Lower lobe of right lung (tissue), 2 donors: ENCODE measurements at places on chromosomes 6 and 20.

DNA sequence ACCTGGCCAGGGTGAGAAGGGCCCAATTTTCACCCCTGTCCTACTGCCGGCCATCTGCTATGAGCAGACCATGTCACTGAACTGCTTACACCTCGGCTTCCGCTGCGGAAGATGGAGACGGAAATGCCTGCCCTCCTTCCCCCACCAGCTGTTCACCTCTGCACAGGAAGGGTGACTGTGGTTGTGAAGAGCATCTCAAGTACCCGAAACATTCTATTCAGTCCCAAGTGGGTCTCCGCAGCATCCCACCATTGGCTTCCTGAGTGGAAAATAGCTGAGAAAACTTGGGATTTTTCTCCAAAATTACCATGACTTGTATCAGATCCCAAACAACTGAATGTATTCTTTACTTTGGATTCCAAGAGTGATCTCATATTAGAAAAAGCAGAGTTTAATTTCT lies 16.1 kb downstream of the DOK5 start:
- no peaks in the 10 kb centered on the region for H3K4me1 ChIP-seq
- no peaks in the 10 kb centered on the region for H3K36me3 ChIP-seq
- H3K4me3 ChIP-seq = no peak overlapping the region
- H3K27me3 ChIP-seq = no peaks in the 10 kb centered on the region

- peaks cover 18% of the 10 kb centered on the region for H3K4me1 ChIP-seq
- no peaks in the 10 kb centered on the region for H3K27me3 ChIP-seq
- no peak overlapping the region for H3K4me3 ChIP-seq
- peak; percentile 75 for DNase-seq
- H3K27ac ChIP-seq = peak overlapping the region; percentile 46
- no peaks in the 10 kb centered on the region for H3K36me3 ChIP-seq
These were observed 39.8 kb downstream of the SRSF3 start for GRCh38 chr6:36633915-36634314.

- H3K36me3 ChIP-seq = no peaks in the 10 kb centered on the region
- peaks cover 12% of the 10 kb centered on the region for H3K27me3 ChIP-seq
- DNase-seq = no peak
- no peaks in the 10 kb centered on the region for H3K4me1 ChIP-seq
- H3K27ac ChIP-seq = no peak overlapping the region
These were observed 68.0 kb downstream of the BMP7 start for GRCh38 chr20:57198132-57199072.

DNA sequence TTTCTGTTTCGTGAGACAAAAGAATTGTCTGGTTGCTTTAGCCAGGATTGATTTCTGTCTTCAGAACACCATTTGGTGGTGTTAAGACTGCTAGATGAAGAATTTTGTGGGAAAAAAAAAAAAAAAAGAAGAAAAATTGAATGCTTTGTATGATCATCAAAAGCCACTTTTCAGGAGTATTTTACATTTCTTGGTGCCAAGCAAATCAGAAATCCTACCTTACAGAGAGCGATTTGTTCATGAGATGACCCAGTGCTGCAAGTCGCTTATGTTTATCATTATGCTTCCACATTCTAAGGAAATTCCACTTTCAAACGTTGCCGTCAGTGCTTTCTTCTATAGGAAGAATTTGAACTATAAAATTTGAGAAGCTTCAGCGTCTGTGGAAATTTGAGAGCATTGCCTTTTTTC lies 228.7 kb downstream of the BCKDHB start:
- DNase-seq = no peak
- no peaks in the 10 kb centered on the region for H3K4me1 ChIP-seq
- no peak overlapping the region for H3K4me3 ChIP-seq
- H3K36me3 ChIP-seq = no peaks in the 10 kb centered on the region
- no peak overlapping the region for H3K27ac ChIP-seq

DNA sequence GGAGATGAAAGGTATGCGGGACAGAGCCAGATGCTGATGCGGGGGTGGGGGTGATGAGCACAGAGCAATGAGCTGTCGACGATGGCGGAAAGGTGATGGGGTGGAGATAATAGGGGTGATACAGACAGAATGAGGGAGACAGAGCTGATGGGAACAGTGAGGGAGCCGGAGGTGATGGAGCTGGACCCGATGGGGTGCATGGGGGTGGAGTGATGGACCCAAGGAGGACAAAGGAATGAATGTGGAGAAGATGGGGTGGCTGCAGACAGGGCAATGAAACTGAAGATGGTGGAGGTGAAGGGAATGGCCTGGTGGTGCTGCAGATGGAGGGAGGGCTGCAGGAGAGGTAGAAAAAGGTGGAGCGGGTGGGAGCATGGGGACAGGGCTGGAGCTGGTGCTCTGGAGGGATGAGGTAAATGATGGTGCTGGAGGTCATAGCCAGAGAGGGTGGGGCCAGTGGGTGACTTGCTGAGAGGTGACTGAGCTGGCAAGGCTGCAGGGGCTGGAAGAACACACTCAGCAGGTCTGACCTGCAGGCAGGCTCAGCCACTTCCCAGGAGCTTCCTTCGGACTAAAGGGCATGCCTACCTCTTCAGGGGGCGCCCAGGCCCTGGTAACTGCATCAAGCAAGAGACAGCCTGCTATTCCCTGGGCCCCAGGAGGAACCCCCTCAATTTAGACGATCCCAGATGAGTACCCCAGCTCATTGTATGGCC lies 6.0 kb upstream of the FOXS1 start:
- H3K27ac ChIP-seq = no peak overlapping the region
- DNase-seq = no peak
- H3K27me3 ChIP-seq = peaks cover 36% of the 10 kb centered on the region
- no peak overlapping the region for H3K4me3 ChIP-seq

DNA sequence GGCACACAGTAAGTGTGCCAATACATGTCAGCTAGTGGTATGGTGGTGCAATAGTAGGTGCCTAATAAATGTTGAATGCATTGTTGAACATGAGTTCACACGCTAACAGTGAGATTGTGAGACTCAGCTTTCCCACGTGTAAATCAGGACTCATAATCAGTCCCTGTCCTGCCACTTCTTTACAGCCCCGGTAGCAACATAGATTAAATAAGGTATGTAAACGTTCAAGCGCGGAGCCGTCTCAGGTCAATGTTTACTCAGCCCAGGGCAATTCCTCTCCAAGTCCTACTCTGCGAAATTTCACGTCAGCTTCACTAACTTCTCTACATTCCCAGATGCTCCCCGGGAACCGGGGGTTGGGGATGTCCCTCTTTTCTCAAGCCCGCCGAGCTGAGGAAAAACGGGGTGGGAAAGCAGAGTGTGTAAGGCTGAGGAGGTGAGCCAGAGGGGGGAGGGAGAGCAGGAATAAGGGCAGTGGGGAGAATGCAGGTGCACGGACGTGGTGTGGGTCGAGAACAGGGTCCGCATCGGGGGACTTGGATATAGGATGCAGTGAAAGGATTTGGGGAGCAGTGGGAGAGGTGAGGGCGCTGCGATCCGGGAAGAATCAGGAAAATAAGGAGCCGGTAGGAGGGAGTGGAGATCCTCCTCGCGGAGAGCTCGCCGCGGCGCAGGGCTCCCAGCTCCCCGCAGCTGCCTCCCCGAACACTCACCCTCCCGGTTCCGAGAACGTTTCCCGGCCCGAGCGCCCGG lies 544 bp upstream of the TP53INP2 start:
- H3K36me3 ChIP-seq = no peaks in the 10 kb centered on the region
- peak overlapping the region; percentile 100 for H3K27ac ChIP-seq
- H3K4me3 ChIP-seq = peak overlapping the region; percentile 70
- H3K27me3 ChIP-seq = no peaks in the 10 kb centered on the region
- H3K4me1 ChIP-seq = peaks cover 23% of the 10 kb centered on the region

DNA sequence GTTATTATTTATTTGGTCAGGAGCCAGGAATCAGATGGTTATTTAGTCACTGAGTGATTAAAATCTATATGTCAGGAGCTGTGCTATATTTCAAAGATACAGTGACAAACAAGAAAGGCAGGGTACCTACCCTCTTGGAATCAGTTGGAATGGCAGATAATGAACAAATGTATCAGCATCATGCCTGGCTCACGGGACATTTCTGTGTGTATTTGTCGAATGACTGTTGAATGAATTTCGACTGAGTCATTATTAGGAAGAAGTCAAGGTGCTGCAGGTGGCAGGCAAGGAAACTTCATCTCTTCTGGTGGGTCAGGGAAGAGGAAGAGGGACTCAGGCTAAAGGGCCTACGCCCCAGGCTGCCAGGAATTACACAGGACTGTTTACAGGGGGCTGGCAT lies 13.6 kb downstream of the PKIG start:
- H3K27ac ChIP-seq = peak overlapping the region; percentile 5
- no peak for DNase-seq
- H3K4me1 ChIP-seq = peaks cover 62% of the 10 kb centered on the region
- H3K36me3 ChIP-seq = peaks cover 16% of the 10 kb centered on the region
- H3K27me3 ChIP-seq = no peaks in the 10 kb centered on the region
